ENCODE measurements at places on chromosomes 3 and 15.
A peak's percentile ranks its signal among the peaks of the same experiment; 100 is the strongest.

DNA sequence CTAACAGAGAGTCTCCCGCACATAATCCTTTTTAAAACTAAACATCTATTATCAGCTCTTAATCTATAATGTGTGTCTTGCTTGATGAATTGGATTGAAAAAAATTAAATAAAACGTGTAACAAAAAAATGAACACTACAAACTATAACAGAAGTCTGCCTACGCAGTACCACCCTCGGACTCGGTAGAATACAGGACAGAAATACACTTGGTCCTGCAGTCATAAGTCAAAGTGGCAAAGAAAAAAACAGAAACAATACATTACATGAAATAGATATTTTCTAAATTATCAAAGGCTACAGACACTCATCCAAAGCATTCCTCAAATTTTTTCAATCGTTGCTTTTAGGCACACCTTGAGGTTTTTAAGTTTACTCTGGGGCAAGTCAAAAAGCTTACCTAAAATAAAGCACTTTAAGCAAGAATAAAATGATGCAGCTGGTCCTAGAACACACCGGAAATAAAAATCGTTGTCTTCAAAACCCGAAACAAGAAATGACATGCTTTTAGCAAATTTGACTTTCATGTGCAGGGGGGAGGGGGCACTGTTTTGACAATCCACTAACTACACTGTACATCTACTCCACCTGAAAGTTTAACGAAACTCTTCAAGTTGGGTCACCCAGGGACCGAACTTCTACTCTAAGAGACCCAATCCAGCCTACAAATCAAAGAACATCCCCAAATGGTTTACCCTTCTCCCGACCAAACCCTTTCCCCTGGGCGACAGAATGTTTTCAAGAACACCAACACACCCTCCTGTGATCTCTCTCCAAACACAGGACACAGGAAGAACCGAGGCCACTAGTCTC, 1.3 kb downstream of the ADAM10 start:
- peak; percentile 13 for DNase-seq

GRCh38 chr3:9878700-9879099, 1.4 kb downstream of the CIDEC start:
- no peak for DNase-seq

DNA sequence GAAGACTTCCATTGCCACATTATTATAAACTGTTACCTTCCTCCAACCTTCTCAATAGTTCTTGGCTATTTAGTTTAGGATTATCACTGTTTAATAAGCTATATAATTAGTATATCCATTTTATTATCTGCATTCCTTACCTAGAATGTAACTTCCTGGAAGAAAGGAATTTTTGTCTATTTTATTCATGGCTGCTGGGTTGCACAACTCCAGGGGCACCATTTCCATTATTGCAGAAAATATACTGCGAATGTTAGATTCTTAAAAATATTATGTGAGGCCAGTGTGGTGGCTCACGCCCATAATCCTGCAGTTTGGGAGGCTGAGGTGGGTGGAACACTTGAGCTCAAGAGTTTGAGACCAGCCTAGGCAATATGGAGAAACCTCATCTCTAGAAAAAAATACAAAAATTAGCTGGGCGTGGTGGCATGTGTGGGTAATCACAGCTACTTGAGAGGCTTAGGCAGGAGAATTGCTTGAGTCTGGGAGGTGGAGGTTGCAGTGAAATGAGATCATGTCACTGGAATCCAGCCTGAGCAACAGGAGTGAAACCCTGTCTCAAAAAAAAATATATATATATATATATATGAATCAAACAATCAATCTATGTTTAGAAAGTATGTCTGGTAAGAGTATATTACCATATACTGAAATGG, 19.9 kb downstream of the CLDN1 start:
- no peak for DNase-seq

DNA sequence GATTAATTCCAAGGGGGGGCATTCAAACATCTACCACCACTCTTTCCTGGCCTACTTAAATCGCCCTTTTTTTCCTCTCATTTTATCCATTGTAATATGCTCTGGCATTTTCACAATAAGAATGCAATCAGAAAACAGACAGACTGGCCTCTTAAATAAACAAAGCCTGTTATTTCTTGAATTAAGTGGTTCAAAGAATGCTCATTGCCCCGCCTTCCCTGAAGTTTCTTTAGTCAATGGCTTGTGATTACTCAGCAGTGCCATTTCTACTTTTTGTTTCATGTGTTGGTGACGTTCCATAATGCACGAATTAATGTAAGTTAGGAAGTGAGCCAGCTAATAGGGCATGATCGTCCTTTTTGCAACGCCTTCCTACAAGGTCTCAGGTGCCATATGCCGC, 68.0 kb downstream of the FBN1 start:
- no peak for DNase-seq

GRCh38 chr3:63986831-63987230, 36.5 kb downstream of the PSMD6 start:
- no peak for DNase-seq

- no peak for DNase-seq
Measured at GRCh38 chr3:114111060-114111770, 54.7 kb downstream of the QTRT2 start.

- DNase-seq, result no peak
Measured at GRCh38 chr15:85786781-85787114, 8.0 kb downstream of the KLHL25 start.

DNA sequence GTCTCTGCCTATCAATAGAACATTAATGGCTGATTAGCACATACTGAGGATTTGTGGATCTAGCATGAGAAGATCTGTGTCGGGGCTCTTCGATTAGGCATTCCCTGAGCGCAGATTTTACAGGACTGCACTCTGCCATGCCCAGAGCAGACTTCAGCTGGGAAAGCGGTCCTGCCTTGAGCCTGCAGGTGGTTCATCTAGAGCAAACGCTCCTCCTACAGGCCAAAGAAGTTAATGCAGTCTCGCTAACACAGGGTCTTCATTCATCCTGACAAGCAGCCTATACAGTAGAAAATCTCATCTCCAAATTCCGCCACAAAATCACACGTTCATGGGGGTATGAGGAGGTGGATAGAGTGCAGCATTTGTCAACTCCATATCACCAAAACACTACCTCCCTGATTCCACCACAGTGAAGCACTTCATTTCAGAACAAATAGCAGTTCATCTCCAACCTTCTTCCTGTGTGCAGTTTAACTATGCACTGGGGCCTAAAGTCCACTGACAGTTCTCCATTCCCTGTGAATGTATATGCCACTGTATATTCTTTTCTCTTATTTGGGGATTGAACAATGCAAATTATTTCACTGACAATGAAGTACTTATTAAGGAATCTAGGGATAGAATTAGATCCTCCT, 405.8 kb downstream of the IGSF11 start:
- DNase-seq, result no peak

DNA sequence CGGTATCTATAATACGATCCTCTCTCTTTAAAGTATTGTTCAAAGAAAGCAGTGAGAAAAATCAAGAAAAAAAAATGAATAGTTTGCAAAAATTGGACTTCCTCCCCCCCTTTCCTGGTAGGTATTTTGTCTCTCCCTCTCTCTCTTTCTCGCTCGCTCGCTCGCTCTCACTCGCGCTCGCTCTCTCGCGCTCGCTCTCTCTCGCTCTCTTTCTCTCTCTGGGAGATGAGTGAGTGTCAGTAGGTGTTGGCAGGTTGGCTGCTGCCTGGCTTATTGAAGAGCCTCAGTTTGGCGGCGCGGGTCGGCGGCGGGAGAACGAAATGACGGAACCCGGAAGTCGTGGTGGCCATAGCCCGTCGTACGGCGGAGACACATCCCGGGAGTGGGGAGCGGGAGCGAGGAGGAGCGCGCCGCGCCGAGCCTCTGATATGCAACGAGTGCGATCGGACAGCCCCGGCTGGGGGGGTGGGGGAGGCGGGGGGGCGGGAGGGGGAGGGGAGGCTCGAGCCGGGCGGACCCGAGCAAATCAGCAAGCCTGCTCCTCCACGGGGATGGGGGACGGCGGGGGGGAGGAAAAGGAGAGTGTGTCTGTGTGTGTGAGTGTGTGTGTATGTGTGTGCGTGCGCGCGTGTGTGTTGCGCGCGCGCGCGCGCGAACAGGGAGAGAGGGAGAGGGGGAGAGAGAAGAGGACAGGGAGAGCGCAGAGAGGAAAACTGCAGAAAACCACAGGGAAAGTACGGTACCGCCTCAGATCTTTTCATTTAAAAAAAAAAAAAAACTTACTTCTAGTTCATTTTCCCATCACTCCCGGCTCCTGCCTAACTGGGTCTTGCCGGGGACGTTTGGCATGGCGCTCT, at the start of gene MEIS2:
Gene MEIS2, minus strand, starts transcription at position 441 of the 857 bp plus-strand sequence. CDS start 1,083 bp downstream, outside the sequence.
- no peak for DNase-seq

- no peak for DNase-seq
Measured at GRCh38 chr3:34859746-34860145, 779.6 kb upstream of the ARPP21 start.

DNA sequence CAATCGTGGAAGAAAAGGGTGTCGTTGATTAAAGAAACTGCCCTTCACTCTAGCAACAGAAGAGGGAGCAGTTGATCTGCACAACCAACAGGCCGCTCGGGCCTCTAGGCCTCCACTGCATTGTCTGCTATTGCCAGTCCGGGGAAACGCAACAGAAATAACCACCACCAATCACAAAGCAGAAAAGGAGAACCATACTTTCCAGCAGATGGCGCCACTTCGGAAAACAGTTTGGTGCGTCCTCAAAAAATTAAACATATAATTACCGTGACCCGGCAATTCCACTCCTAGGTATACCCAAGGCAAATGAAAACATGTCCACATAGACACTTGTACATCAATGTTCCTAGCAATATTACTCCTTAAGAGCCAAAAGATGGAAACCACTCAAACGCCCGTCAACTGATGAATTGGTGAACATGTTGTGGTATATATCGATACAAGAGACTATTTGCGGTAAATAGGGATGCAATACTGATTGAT, 154.1 kb downstream of the TJP1 start:
- DNase-seq, result no peak

- no peak for DNase-seq
Measured at GRCh38 chr3:186178412-186178811, 69.5 kb upstream of the ETV5 start.

DNA sequence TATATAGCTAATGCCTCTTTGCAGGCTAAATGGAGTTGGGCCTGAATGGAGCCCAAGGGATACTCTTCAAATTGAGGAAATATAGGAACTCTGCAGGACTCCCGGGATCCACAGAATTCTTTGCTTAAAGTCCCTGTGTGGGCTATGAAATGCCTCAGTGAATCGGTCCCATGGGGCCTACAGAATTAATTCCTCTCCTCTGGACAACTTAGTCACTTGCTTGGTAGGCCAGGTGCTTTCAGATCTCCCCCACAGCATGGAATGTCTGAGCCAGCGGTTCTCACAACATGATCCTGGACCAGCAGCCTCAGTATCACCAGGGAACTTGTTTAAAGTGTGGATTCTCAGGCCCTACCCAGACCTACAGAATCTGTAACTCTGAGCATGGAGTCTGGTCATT, 15.1 kb upstream of the PRICKLE2 start:
- no peak for DNase-seq

DNA sequence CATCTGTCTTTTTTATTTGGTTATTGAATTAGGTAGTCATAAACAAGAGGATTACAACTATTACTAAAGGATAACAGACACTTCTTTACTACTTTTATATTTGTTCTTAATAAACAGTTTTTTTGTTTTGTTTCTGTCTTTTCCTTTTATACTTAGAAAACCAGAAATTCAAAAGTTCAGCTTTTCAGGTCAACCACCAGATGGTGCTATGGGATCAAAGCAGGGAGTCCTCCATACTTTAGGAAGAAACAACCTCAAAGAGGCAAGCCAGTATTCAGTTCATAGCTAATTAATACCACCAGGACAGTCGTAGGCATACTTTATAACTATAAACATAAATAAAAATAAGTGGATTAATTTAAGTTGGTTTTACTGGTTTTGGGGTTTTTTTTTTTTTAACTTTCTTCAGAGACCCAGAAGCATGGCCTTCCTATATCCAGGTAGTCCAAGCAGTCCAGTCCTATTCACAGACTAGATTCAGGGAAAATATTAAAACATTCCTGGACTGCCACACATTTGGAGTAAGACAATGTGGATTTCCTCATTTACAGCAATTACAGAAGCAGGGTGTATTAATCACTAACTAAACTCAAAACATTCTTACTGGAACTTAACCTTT, 16.0 kb upstream of the EID1 start:
- peak; percentile 26 for DNase-seq

DNA sequence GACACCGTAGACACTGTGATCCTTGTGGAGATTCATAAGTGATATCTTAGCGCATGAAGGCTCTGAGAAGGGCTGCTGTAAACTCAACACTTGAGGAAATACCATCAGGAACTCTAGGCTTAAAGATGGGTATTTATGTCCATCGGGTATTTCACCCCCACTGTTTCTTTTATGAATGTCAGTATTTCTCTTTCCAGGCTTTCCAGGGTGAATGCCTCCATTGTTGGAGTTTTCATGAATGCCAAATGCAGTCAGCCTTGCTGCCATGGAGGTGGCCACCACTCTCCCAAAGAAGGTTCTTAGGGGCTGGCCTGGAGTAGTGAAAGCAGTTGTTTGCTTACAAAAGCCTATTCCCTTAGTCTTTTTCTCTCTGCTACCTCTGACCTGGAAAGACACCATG, 259.2 kb downstream of the SLCO3A1 start:
- DNase-seq, result no peak

DNA sequence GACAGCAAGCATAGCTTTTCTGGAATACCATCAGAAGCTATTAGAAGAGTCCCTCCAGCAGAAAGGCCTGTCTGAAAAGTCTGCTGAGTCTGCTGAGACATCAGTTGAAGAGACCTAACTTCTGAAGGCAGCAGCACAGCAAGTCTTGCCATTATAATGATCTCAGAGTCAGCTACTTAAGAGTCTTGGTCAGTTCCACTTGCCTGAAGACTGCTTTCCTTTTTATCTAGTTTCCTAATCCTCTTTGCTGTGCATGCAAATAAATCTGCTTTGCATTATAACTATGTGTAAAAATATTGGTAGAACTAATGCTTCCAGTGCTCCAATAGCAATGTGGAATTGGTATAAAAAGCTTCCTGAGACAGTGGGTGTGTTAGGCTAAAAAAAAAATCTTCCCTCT, 34.9 kb upstream of the CPOX start:
- DNase-seq, result no peak

DNA sequence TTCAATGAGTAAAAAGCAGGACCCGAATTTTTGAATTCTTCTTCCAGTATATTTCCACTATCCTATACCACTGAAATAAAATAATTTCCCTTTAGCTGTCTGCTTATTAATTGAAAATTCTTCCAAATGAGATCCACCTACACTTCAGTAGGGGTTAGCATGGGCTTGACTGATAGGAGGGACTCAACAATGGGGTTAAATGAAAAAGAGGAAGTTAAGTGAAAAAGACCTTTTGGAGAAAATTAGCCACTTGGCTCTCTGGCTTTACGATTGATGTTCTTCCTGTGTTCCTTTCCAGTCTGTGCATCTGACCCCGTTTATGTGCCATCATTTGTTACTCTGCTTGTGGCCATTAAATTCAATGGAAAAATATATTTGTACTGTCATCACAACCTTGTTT, 54.0 kb upstream of the GCNT3 start:
- DNase-seq, result no peak

- no peak for DNase-seq
Measured at GRCh38 chr3:152100491-152101132, 168.1 kb upstream of the MBNL1 start.

- DNase-seq, result no peak
Measured at GRCh38 chr3:27079427-27080257, 289.5 kb downstream of the NEK10 start.

GRCh38 chr3:194296454-194297263, 54.5 kb downstream of the CPN2 start:
- no peak for DNase-seq
